NCI-H1092 treated with DMSO at 0.1 percent for 48 hours (cell line): ENCODE measurements at places on chromosomes 4 and X.

DNA sequence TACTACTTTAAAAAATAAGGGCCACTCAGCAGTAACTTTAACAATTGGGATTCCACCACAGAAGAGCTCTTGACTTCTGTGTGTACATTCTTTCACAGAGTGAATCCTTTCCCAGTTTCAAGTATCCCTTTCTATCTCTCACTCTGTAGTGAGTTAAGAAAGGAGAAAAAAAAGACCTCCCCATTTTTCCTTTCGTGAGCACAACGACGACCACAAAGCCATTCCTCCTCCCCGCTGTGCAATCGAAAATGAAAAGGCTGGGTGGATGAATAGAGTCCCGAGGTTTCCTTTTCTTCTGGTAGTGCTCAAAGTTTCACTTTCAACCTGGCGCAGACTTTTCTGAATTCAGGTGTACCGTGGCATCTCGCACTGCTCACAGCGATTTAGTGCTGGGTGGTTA lies 58.0 kb downstream of the TAB3 start:
- DNase-seq: no peak

DNA sequence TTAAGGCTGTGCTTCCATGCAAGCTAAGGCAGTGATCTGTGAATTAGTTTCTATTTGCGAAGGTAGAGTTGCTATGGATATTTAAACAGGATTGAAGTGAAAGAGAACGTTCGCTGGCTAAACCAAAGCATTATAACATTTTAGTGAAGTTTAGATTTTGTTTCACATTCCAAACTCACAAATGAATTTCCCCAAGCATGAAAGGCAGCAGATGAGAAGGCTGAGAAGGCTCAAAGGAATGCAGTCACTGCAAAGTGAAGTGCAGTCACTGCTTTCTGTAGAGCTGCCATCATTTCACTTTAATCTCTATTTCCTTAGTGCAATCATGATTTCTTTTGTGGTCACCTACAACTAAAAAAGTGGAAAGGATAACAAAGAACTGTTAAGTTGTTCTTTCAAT lies 334.7 kb upstream of the NR3C2 start:
- no peak for DNase-seq

- DNase-seq: no peak
Measured at GRCh38 chr4:125520258-125520990, 205.7 kb downstream of the FAT4 start.

GRCh38 chr4:70902577-70903290 lies 565 bp downstream of the MOB1B start:
- peak; percentile 22 for DNase-seq

- DNase-seq: no peak
Measured at GRCh38 chr4:117311215-117311614, 225.8 kb upstream of the TRAM1L1 start.

DNA sequence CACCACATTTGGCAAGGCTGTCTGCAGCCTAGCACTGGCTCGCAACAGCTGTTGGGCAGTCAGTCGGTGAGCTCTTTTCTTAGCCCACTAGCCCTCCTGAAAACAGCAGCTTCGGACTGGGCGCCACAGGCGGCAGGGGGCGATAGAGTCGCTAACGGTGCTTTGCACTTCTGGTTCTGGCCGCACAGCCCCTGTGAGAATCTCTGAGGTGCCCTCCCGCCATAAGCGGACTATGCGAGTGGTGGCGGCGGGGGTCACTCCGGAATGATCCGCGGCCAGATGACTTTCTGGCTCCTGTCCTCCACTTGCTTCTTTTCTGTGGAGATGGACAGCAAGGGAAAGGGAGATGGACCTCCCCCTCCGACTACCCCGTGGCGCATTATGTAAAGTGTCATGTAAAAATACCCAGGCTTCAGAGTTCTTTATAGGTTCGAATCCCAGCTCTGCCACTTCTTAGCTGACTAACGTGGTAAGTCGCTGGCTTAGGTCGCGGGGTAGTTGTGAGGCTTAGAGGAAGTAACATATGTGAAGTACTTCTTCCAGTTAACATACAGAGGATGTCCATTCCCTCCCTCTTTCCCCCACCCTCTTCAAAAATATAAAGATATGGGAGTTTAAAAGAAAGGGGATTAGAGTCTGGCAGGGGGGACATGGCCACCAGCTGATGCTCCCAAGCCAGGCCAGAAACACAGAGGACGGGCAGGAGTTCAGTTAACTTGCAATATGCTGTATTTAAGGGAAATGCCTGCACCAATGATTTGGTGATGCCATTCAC lies 11.0 kb downstream of the ARHGAP36 start:
- DNase-seq: no peak

GRCh38 chrX:68978255-68978654 lies 149.4 kb downstream of the EFNB1 start:
- DNase-seq: no peak

GRCh38 chr4:76562161-76562560 lies 127.1 kb downstream of the SHROOM3 start:
- no peak for DNase-seq

DNA sequence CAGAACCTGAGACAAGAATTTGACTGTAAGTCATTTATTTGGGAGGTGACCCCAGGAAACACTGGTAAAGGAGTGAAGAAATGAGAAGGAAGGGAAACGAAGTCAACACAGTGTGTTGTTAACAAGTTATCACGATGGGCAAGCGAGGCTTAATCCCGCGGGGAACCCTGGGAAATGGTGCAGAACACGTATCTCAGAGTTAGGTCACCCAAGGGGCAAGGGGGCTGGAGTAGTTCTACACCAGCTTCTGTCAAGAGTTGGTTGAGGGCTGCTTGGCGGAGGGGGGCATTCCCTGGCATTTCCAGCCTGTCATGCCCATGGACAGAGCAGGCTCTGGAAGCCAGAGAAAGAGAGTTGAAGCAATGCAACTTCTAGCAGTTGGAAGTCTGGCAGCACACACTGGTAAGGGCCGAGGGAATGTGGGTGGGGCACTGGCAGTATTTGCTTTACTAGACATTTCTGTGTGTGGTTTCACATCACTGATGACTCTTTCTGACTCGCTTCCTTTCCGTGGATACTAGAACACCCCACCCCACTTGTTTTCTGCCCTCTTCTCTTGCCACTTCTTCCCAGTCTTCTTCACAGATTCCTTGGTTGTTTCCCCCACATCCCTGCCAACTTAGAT lies 52.2 kb upstream of the ADGRG2 start:
- DNase-seq: no peak
